ENCODE measurements at places on chromosomes 5 and 9.

DNA sequence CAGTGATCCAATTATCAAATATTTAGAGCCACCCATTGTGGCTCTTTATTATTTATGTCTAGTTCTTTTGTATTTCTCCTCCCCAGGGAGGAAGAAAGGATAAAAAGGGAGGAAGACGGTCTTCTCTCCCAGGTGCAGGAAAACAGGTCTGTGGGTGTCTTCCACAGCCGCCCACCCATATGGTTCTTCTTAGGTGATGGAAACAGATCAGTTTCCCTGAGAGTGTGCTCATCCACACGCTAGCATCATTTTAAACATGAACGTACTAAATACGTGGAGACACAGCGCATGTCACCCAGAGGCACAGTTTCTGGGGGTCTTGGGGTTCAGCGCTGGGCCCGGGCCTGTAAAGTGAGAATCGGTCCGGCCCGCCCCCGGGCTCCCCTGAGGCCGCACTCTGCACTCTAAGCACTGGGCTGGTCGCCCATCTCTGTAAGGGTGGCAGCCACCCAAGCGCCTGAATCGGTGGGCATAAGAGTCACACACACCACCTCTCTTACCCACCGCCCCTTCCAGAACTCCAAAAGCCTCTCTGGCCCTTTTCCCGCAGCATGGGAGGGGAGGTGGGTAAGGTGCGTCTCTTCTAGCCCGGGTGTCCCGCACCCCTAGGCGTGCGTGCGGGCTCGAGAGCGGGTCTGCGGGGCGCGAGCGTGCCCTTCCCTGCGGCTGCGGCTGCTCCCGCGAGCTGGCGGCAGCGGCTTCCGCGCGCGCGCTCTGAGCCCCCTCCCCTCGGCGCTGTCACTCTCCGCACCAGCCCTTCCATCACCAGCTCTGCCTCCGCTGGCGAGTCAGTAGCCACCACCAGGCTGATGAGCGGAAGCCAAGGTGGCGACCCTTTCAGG is 1.3 kb downstream of the PTCH1 start:
- no peak for DNase-seq

- DNase-seq = no peak
These were observed 39.3 kb upstream of the TENT4A start for GRCh38 chr5:6673963-6674362.

GRCh38 chr9:80076162-80076561 is 504.4 kb downstream of the TLE4 start:
- no peak for DNase-seq

DNA sequence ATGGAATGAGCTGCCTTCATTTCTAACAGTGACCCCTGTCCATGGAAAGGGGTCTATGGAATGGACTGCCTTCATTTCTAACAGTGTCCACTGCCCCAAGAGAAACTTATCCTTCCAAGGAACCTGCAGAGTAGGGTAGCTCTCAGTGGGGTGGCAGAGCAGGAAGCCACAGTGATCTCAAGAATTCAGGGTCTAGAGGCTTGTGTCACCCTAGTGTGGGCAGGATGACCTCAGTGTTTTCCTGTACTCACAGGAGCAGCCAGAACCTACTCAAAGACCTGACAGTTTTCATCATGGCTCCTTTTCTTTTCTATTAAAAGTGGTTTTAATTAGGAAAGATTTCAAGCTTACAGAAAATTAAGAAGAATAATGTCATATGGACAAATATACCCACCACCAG is 27.5 kb downstream of the SEC61B start:
- DNase-seq = no peak

- DNase-seq = no peak
These were observed 201.7 kb upstream of the PTGER4 start for GRCh38 chr5:40477856-40478546.

GRCh38 chr5:142833517-142834449 is 63.6 kb downstream of the ARHGAP26 start:
- DNase-seq = no peak

DNA sequence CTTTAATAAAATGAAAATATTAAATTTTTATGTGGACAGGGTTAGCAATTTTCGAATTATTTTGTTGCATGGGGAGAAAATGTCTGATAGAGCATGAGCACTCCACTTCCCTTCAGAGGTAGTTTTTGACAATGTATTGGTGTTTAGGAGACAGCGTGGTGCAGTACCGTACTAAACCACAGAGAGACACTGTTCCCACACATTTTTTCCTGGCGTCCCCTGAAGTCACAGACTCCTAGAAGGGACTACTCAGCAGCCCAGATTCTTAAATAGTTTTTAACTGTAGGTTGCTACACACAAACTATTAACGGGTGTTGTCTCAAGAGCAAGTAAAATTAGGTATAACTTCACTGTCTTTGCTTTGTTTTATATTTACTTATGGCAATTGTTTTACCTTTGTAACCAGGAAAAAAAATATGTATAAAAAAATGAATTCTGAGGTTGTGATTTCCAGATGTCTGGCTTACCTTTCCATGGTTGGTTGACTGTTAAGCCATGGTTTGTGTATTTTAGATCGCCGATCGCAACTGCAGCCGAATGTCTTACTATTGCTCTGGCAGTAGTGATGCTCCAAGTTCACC is 171.2 kb downstream of the DOCK8 start:
- DNase-seq = peak; percentile 47

DNA sequence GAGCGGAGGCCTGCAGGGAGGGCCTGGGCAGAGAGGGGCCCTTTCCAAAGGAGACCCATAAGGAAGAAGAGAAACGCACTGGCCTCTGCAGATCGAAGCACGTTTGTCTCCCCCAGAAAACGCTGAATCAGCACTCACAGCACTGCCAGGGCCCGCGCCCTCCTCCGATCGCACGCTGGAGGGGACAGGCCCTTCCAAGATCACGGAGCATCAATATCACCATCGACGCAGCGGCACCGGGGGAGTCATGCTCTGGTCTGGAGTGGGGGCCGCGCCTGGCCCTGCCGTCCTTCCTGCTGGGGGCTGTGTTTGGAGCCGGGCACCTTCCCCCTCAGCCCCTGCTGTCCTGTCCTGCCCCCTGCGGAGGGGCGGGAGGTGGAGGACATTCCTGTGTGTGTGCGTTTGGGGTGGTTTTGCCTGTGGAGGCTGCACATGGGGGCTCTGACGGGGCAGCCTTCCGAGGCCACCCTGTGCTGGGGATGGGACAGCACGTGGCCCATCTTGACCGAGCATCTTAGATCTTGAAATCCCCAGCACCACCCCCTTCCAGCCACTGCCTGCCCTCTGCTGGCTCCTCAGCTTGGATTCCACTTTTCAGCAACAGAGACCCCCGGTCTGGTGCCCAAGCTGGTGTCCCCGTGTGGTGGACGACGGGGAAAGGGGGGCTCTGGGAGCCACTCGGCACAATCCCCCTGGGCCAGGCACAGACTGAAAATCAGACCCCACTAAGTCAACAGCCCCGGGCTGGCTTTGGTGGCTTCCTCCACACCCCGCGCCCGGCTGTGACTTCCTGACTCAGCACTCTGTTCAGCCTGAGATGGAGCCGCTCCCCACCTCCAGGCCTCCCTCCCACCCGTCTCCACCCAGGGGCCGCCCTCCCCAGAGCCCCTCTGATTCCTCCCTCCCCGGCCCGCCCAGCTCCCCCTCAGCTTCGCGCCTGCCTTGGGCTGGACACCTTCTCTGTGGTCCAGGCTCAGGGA is 8.3 kb downstream of the TMEM250 start:
- DNase-seq = no peak

GRCh38 chr5:36495611-36496010 is 110.8 kb upstream of the SLC1A3 start:
- no peak for DNase-seq

DNA sequence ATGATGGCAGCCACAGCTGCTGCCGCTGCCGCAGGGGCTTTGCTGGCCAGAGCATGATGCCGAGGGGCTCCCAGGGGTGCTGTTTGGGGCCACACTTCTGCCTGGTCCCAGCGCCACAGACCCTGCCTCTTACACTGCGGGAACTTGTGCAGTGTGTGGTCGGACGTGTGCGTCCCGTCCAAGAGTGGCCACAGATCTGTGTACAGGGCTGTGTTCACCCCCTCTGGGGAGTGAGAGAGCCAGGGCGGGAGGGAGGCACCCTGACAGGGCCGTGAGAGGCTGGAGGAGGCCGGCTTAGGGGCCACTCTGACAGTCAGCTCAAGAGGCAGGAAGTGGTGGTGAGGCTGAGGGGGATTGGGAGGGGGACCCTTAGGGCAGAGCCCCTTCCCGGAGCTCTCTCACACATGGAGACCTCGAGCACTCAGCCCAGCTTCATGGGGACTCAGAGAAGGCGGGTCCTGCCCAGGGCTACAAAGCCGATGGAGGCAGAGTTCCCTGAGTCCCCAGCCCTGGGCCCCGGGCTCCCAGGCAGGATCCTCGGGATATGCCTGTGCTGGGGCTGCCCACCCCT is 13.1 kb upstream of the CARD19 start:
- DNase-seq = no peak

DNA sequence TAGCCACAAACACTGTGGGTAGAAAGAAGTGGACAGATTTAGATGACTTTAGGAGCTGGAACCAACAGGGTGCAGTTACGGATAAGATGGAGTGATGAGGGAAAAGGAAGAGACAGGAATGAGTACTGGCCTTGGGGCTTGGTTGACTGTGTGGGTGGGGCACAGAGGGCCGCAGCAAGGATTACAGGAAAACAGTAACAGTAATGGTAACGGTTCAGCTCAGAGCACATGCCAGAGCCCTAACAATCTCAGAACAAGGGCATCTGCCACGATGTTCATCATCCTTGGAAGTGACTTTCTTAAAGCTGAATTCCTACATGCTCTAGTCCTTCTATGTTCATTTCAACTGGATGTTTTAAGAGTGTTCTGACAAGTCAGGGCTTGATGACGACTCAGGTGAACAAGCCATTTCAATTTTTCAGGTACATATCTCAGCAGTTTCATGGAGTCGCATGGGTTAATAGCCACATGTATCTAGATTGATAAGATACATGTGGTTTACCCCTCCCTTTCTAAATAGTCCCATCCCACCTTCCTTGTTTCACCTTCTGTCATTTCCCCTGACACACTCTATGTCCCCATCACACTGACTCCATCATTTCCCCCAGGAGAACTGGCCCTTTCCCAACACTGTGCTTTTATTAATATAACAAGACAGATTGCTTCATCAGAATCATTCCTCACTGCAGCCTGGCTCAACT is 65.0 kb downstream of the CEMIP2 start:
- DNase-seq = no peak

DNA sequence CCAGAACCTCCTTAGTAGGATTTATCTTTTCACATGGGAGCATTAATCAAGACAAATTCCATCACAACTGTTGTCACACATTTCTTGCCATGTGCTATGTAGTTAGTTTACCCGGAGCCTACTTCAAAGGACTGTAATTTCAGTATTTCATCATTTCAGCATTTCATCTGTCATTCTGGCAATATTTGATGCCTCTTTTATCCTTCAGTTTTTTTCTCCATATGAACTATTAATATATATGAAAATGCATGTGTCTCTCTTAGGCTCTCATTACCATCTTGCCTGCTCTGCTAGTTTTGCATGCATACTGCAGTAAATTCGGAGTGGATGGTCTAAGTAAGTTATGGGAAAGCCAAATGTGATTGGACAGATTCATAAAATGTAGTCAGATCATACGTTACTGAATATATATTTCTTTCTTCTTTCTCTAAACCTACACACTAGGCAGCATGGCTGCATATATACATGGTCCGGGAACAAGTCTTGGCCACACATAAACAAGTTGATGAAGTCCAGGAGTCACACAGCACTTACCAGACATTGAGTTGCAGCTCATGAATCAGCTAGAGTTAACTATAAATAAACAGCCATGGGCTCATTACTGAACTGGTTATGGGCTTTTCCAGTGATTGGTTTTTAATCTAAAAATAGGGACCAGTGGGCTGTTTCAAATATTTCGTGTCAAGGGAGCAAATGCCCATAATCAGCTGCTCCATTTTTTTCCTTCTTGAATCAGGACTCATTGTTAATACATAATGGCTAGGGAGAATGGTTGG is 46.6 kb downstream of the SPATA31D1 start:
- DNase-seq = no peak

All from HCEC 1CT (cell line).